ENCODE measurements at places on chromosomes 3 and 15.

GRCh38 chr3:193686665-193687483 is 93.9 kb downstream of the OPA1 start:
- DNase-seq: no peak

GRCh38 chr3:146250449-146251382 is at the start of gene PLSCR4:
TSS of gene PLSCR4 (minus strand) at chr3:146251105. CDS start at chr3:146222071, 29,034 bp downstream.
- peak; percentile 9 for DNase-seq

DNA sequence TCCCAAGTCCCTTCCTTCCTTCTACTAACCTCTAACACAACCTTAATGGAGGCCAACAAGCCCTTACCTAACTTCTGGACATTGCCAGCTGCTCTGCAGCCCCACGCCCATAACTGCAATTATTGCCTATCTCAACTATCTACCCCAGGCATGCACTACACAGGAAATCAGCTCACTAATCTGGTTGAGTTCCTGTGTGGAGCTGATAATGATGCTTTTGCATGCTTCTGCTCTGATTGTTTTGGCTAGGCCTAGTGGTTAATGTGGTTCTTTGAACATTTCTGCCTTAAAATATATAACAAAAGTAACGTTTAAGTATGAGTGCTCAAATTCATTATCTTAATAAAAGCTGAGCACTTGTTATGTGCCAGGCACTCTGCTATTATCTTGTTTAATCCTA is 463.9 kb downstream of the MFSD1 start:
- no peak for DNase-seq

- DNase-seq: no peak
Observed at GRCh38 chr15:73436613-73437012, 6.4 kb upstream of the REC114 start.

DNA sequence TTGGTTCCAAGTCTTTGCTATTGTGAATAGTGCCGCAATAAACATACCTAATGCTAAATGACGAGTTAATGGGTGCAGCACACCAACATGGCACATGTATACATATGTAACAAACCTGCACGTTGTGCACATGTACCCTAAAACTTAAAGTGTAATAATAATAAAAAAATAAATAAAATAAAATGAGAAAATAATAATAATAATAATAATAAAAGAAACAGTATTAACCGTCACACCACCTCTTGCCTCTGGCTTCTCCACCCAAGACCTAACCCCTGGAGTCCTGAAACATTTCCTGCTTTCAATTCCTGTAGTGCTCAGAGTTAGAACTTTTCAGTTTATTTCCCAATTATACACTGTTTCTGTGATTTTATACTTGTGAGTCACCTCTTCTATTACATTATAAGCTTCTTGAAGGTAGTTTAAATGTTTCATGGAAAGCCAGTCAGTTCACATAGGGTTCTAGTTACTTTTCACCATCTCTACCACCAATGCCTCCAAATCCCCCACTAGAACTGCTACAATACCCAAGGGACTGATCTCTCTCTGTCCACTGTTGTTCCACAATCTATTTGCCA is 18.4 kb upstream of the GHSR start:
- DNase-seq: no peak

GRCh38 chr3:136818191-136818768 is 646 bp upstream of the SLC35G2 start:
- no peak for DNase-seq

Measured in NCI-H1694 treated with DMSO at 0.1 percent for 48 hours (cell line).